ENCODE measurements at places on chromosomes 12 and 14.

DNA sequence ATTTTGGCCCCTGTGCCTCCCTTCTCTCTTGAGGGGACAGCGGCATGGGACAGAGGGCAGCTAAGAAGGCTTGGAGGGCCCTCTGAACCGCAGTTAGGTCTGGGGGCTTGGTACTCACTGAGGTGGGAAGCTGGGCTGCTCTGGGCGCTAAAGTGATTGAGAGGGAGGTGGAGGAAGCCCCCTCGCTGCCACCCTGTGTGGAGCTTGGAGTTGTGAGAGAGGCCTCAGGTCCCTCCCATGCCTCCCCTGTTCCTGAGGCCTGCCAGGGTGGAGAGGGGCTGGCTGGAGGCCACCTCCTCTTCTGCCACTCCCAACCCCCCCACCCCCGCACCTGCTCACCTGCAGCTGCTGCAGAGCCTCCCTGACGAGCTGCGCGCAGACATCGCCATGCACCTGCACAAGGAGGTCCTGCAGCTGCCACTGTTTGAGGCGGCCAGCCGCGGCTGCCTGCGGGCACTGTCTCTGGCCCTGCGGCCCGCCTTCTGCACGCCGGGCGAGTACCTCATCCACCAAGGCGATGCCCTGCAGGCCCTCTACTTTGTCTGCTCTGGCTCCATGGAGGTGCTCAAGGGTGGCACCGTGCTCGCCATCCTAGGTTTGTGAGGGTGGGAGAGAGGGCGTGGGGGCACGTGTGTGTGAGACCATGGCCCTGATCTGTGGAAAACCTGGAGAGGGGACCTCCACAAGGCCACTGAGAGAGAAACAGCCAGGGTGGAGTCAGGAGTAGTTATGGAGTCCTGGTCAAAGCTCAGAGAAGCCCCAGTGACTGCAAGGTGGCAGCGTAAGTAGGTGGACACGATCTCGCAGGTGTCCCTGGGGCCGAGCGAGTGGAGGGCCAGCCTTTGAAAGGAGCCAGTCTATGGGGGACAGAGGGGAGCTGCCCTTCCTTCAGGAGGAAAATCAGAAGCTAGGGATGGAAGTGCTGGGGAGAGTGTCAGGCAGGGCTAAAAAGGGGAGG is 11.2 kb downstream of the KCNH3 start:
- no peak for DNase-seq

DNA sequence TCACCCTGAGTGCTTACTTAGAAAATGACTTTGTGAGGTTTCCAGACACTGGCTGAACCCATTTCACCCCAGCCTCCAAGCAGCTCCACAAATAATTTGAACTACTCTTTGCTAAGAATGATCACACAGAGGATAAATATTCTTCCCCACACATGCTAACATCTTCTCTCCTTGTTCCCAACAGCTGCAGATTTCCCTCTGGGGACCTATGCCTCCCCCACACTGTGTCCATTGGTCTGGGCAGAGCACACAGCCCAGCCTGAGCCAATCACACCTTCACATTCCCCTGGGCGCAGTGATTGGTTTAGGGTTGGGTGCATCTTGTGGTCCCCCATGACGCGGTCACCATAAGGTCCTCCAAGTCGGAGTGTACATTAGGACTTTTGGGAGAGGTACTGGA is 6.9 kb downstream of the SDR9C7 start:
- DNase-seq = no peak

DNA sequence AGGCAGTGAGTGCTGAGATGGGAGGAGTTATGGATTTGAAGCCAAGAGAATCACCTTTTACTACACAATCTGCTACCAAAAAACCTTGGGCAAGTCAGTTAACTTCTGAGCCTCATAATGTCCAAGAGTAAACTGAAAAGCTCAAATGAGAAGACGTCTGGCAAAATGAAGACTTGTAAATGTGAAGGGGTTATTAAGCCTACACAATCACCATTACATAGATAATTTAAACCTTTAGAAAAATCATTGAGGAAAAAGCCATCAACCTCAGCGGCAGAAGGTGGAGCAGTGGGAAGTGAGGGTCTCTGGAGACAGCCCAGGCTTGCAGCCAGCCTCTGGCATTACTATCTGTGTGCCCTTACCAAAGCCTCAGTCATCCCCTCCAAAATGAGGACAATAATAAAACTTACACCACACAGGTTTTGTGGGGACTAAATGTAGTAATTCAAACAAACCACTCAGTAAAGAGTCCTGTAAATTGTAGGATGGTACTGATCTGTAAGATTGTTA is 50.5 kb upstream of the CCDC175 start:
- no peak for DNase-seq

- peak; percentile 39 for DNase-seq
Observed at GRCh38 chr14:66069830-66070541, 416.2 kb upstream of the CCDC196 start.
